GM23338 (cell line): ENCODE measurements at places on chromosomes 5 and 9. TPM values are rescaled to one million over a fixed set of nuclear protein-coding genes. Genes with fewer than 3 reads are reported as not detected.

- no peaks in the 10 kb centered on the region for H3K36me3 ChIP-seq
- peaks cover 46% of the 10 kb centered on the region for H3K4me1 ChIP-seq
- no peaks in the 10 kb centered on the region for H3K27me3 ChIP-seq
- peak overlapping the region; percentile 97 for H3K27ac ChIP-seq
- H3K4me3 ChIP-seq = no peak overlapping the region
Observed at GRCh38 chr9:89436963-89437625, 60.8 kb downstream of the SEMA4D start.

- no peak overlapping the region for H3K27ac ChIP-seq
- H3K36me3 ChIP-seq = no peaks in the 10 kb centered on the region
- no peak for DNase-seq
- no peak overlapping the region for H3K4me3 ChIP-seq
- no peaks in the 10 kb centered on the region for H3K27me3 ChIP-seq
Observed at GRCh38 chr9:12790883-12791282, 16.1 kb downstream of the LURAP1L start.

- no peaks in the 10 kb centered on the region for H3K4me1 ChIP-seq
- H3K4me3 ChIP-seq = no peak overlapping the region
- no peaks in the 10 kb centered on the region for H3K36me3 ChIP-seq
Observed at GRCh38 chr9:32705059-32705458, 69.6 kb upstream of the TAF1L start.

DNA sequence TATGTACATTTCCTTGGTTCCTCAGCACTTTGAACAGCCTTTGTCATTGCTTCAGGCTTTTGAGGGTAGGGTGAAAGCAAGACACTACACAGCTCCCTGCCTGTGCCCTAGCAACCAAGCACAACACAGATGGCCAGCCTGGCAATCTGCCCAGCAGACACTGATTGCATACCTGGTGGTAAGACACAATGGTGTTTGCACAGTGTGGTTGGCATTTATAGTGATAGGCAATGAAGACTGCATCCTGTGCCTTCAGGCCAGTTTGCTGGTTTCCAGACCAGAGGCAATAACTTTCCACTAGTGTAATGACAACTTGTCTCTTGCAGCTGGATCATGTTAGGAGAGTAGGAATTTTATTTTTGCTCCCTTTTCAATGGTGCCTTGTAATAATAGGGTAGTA, 144.5 kb upstream of the TNC start:
- no peak overlapping the region for H3K4me3 ChIP-seq
- H3K4me1 ChIP-seq = no peaks in the 10 kb centered on the region
- no peaks in the 10 kb centered on the region for H3K27me3 ChIP-seq
- no peaks in the 10 kb centered on the region for H3K36me3 ChIP-seq

GRCh38 chr9:115437418-115437817, 319.5 kb upstream of the TNC start:
- H3K4me1 ChIP-seq = no peaks in the 10 kb centered on the region
- no peak overlapping the region for H3K27ac ChIP-seq
- no peaks in the 10 kb centered on the region for H3K27me3 ChIP-seq
- H3K36me3 ChIP-seq = no peaks in the 10 kb centered on the region
- H3K4me3 ChIP-seq = no peak overlapping the region

DNA sequence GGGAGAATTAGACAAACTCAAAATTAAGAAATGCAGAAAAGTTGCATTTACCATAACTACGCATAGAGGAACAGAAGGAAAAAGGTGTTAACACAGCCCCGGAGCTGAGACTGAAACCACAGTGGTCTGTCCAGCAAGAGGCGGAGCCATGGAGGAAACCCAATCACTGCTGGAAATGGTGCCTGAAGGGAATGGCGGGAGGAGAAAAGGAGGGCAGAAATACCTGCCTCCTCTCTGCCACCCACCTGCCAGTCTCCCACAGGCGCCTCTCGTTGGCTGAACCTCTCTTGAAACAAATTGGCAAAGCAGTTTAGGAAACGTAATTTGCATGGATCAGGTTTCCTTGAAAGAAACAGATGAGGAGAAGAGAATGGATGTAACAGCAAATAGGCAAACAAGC, 9.7 kb upstream of the PRKACG start:
- no peak overlapping the region for H3K27ac ChIP-seq
- H3K4me1 ChIP-seq = peaks cover 10% of the 10 kb centered on the region
- DNase-seq = peak; percentile 58
- no peaks in the 10 kb centered on the region for H3K36me3 ChIP-seq

GRCh38 chr5:6904860-6905259, 191.6 kb downstream of the TENT4A start:
- H3K36me3 ChIP-seq = no peaks in the 10 kb centered on the region
- H3K27me3 ChIP-seq = no peaks in the 10 kb centered on the region
- H3K27ac ChIP-seq = no peak overlapping the region
- H3K4me1 ChIP-seq = no peaks in the 10 kb centered on the region
- DNase-seq = no peak

- no peak overlapping the region for H3K27ac ChIP-seq
- H3K27me3 ChIP-seq = no peaks in the 10 kb centered on the region
- no peaks in the 10 kb centered on the region for H3K36me3 ChIP-seq
Observed at GRCh38 chr9:114449236-114449635, 56.0 kb downstream of the WHRN start.

GRCh38 chr5:115184770-115185169, 15.1 kb upstream of the TRIM36 start:
- peaks cover 6% of the 10 kb centered on the region for H3K4me1 ChIP-seq
- DNase-seq = no peak
- H3K36me3 ChIP-seq = no peaks in the 10 kb centered on the region
- H3K27me3 ChIP-seq = peaks cover 39% of the 10 kb centered on the region
- H3K4me3 ChIP-seq = no peak overlapping the region
- H3K27ac ChIP-seq = no peak overlapping the region

- H3K4me3 ChIP-seq = no peak overlapping the region
- H3K4me1 ChIP-seq = no peaks in the 10 kb centered on the region
- no peaks in the 10 kb centered on the region; the same call in 1 of the 2 replicates for H3K27me3 ChIP-seq
- no peaks in the 10 kb centered on the region for H3K36me3 ChIP-seq
Observed at GRCh38 chr5:88875341-88876234, 7.4 kb downstream of the MEF2C start.

- no peaks in the 10 kb centered on the region for H3K27me3 ChIP-seq
- DNase-seq = peak; percentile 52
- H3K4me3 ChIP-seq = no peak overlapping the region
Observed at GRCh38 chr5:88304356-88304755, 35.7 kb upstream of the TMEM161B start.

- H3K36me3 ChIP-seq = no peaks in the 10 kb centered on the region
- DNase-seq = no peak
- H3K4me1 ChIP-seq = no peaks in the 10 kb centered on the region
- H3K27ac ChIP-seq = no peak overlapping the region
- H3K4me3 ChIP-seq = no peak overlapping the region
Observed at GRCh38 chr5:99706160-99706559, 777.4 kb upstream of the CHD1 start.

DNA sequence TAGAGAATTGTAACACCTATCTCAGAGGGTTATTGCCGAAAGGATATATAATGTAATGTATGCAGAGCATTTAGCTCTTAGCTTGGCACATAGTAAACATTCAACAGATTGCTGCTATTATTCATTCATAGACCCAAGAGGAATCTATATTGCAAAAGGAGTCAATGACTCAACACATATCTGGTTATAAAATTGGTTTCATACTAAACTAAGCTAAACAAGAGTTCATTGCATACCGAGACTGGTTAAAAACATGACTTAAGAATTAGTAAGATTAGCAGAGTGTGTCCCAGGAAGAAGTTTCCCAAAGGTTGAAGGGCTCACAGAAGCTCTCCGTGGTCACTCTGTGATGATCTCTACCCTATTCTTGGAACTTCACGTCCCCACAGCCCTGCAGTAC, 339.6 kb upstream of the CCNH start:
- H3K4me1 ChIP-seq = peaks cover 34% of the 10 kb centered on the region
- H3K27me3 ChIP-seq = no peaks in the 10 kb centered on the region
- H3K36me3 ChIP-seq = no peaks in the 10 kb centered on the region

DNA sequence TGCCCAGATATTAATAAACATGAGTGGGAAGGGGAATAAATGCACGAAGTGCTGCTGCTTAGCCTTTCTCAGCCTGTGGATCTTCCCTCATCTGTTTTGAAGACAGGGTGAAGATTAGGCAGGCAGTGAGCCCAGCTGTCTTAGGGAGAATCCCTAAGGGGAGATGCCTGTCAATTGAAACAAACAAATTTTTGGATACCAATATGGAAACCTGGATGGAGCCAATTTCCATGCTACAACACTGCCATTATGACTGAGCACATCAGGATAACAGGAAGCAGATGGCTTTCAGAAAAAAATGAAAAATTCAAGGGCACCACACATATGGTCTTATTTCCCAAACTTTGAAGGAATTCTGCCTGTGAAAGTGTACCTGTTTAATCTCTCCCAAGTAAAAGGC, 80.3 kb downstream of the HMHB1 start:
- H3K4me3 ChIP-seq = no peak overlapping the region
- no peak for DNase-seq
- H3K4me1 ChIP-seq = no peaks in the 10 kb centered on the region
- no peak overlapping the region for H3K27ac ChIP-seq

DNA sequence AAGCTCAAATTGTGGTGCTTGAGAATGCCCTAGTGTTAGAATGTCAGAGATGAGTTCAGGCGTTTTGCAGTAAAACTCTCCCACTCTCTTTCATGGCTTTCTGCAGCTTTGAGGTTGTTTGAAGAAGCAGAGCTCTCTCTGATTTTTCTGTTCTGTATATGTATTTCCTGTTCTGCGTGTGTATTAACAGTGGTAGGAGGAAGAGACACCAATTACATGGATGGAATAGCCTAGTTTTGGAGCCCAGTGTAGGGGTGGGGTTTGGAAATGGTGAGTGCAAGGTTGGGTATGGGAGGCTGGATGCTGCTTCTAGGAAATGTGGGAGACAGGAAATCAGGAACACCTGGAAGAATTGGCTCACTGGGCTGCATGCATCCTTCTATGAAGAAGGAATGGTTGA, 12.4 kb downstream of the LARP1 start:
- no peaks in the 10 kb centered on the region for H3K27me3 ChIP-seq
- peak overlapping the region; percentile 17; the same call in 1 of the 2 replicates for H3K27ac ChIP-seq
- H3K4me1 ChIP-seq = peaks cover 82% of the 10 kb centered on the region
- no peak for DNase-seq
- H3K4me3 ChIP-seq = no peak overlapping the region

GRCh38 chr5:150197476-150197875, 7.6 kb downstream of the SLC6A7 start:
- no peaks in the 10 kb centered on the region for H3K4me1 ChIP-seq
- H3K4me3 ChIP-seq = no peak overlapping the region
- H3K36me3 ChIP-seq = no peaks in the 10 kb centered on the region

- no peaks in the 10 kb centered on the region for H3K27me3 ChIP-seq
- DNase-seq = no peak
- no peak overlapping the region for H3K4me3 ChIP-seq
- no peak overlapping the region for H3K27ac ChIP-seq
Observed at GRCh38 chr5:149002761-149003689, 59.8 kb downstream of the SH3TC2 start.

DNA sequence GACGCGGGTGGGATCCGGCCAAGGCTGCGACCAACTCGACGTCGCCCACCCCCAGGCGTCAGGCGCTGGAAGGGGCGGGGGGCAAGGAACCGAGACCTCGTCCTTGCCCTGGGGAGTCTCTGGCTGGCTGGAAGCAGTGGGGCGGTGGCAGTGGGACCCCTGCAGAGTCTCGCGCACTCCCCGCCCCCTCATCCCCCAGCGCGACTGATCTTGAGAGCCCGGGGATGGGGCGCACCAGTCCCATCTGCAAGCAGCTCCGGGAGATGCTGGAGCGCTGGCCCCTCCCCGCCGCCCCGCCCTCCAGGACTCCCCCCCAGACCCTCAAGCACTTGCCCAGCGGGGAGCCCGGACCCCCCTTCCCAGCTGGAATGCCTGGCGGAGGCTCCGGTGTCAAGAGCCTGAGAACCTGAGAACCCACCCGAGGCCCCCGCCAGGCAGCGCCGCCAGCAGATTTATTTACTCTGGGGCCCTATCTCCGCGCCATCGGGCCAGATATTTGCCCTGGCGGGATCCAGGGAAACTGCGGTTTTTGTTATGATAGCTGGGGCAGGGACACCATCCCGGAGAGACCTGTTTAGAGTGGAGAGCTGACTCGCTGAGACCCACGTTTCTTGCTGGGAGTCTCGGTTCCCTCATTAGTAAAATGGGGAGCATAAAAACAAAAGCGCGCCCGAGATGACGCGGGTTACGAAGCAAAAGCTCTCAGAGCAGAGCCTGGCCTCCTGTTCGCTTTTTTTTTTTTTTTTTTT, 1.2 kb downstream of the PRRT1B start:
- H3K27ac ChIP-seq = no peak overlapping the region
- no peaks in the 10 kb centered on the region for H3K4me1 ChIP-seq
- no peaks in the 10 kb centered on the region for H3K36me3 ChIP-seq
- DNase-seq = peak; percentile 79
- H3K27me3 ChIP-seq = peaks cover 60% of the 10 kb centered on the region

DNA sequence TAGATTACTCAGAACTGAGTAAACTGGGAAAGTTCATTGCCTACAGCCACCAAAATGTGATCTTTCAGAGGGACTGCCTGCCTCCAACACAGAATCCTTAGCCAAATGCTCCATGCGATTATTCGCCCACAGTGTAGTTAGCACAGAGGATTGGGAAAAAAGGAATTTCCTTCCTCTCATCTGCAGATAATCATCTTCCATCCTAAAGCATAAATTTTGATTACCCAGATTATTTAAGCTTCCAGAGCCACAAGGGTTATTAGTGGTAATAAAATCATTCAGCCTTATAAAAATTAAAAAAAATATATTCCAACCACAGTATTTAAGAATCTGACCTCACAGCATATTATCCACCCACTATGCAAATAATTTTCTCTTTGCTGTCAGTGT, 285.3 kb upstream of the GRAMD2B start:
- H3K27me3 ChIP-seq = no peaks in the 10 kb centered on the region
- no peak overlapping the region for H3K4me3 ChIP-seq
- DNase-seq = no peak

DNA sequence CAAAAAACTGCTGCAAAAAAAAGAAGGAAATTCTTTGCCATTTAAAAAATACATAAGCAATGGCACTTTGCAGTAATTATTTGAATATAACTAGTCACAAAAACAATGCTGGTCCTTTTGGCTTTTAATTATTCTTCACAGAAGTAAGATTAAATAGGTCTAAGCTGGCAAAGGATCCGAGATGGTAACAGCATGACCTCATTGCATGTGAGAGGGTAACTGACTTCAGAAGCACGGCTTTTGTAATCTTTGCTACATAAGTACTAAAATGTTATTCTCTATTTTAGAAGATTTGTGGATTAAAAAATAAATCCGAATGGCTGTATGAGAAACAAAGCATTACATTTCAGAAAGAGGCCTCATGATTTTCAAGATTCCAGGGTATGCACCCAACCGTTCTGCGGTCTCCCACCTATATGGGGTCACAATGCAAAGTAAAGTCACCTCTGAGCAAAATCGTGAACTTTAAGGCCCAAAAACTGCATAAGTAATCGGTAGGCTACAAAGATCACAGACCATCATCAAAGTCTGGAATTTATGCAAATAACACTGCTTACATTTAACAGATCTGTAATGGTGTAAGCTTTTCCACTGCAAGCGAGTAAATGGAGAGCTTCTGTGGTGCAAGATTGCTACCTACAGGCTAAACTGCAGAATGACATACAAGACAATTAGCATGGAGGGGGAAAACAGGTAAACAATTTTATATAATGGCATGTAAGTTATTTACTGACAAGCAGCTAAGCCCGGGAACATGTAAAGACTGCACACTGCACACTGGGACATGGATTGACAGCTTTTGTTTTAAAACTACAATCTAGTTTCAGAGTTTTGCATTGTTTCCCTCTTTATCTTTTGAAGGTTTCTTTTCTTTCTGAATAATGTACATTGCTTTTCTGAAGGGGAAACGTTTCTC, 231.6 kb downstream of the SLF1 start:
- peak; percentile 87 for DNase-seq
- no peaks in the 10 kb centered on the region for H3K27me3 ChIP-seq
- no peak overlapping the region for H3K27ac ChIP-seq

Gene MARCOL
- polyA plus RNA-seq = not detected in 2 replicates

Gene ANKRD18B
- polyA plus RNA-seq = 9.2 and 12.4 TPM in 2 replicates

Gene KCNV2
- 0.38 and 0.60 TPM in 2 replicates for polyA plus RNA-seq
